ENCODE measurements at places on chromosomes 7 and 10.
A peak's percentile ranks its signal among the peaks of the same experiment; 100 is the strongest.

GRCh38 chr7:1531979-1532455, 1.5 kb downstream of the MAFK start:
- DNase-seq: no peak

DNA sequence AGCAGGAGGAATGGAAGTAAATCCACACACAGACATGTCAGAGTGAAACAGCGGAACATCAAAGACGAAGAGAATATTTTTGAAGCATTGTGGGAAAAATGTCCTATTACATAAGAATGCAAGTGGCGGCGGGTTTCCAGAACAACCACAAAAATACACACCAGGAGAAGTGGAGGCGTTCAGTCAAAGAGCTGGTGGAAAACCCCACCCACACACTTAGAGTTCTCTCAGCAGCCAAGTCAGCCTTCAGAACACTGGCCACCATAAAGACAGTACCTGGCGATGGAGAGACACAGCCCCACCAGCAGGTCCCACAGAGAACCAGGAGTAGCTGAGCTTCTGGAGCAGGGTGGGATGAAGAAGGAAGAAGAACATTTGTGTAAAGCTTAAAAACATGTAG, 23.7 kb downstream of the NKX6-2 start:
- DNase-seq: no peak

- no peak for DNase-seq
Measured at GRCh38 chr7:48113275-48113674, 24.2 kb downstream of the UPP1 start.

GRCh38 chr7:127901895-127902703, 129.1 kb downstream of the LRRC4 start:
- DNase-seq: no peak

- no peak for DNase-seq
Measured at GRCh38 chr7:107957436-107957835, 45.5 kb downstream of the LAMB1 start.

GRCh38 chr7:14836571-14837189, 65.9 kb downstream of the DGKB start:
- peak; percentile 62 for DNase-seq

GRCh38 chr10:27030060-27030459, 70.2 kb downstream of the ANKRD26 start:
- DNase-seq: no peak

- DNase-seq: no peak
Measured at GRCh38 chr7:74467876-74468275, 14.2 kb downstream of the GTF2IRD1 start.

- no peak for DNase-seq
Measured at GRCh38 chr7:72706521-72706920, 121.5 kb downstream of the TYW1B start.

DNA sequence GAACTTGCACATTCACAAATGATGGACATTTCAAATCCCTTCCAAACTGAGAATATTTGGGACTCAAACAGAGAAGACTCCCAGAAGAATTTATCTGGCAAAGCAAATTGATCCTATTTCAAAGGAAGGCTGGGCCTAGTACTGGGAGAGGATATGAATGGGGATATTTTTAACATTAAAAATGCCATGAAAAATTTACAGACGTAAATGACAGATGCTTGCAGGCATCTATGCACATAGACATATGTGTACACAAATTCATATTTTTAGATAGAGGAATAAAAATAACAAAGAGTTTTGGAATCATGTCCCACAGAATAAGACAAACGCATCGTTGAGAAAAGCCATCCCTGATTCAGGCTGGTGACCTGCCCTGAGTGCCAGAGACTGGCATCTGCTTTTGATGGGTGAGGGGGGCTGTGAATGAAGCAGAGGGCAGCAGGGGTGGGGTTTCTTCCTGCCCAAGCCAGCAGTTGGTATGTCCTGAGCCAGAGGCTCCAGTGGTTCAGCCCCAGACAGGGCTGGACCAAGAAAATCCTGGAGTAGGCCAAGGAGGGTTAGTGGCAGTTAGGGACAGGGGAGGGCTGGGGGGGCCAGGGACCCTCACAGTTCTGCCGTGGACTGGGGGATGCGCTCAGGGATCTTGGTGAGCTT, 138.5 kb downstream of the SLIT1 start:
- DNase-seq: no peak

DNA sequence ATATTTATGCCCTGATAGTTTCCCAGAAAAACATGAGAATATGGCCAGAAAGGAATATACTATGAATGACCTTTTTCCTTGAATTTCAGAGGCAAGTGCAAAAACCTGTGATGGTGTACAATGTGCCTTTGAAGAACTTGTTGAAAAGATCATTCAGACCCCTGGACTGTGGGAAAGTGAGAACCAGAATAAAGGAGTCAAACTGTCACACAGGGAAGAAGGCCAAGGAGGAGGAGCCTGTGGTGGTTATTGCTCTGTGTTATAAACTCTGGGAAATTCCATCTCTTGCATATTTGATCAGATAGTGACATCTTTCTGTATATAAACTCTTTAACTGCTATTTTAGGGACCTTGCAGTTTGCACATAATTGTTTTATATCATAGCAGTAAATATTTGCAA, 33.7 kb downstream of the RAB18 start:
- no peak for DNase-seq

DNA sequence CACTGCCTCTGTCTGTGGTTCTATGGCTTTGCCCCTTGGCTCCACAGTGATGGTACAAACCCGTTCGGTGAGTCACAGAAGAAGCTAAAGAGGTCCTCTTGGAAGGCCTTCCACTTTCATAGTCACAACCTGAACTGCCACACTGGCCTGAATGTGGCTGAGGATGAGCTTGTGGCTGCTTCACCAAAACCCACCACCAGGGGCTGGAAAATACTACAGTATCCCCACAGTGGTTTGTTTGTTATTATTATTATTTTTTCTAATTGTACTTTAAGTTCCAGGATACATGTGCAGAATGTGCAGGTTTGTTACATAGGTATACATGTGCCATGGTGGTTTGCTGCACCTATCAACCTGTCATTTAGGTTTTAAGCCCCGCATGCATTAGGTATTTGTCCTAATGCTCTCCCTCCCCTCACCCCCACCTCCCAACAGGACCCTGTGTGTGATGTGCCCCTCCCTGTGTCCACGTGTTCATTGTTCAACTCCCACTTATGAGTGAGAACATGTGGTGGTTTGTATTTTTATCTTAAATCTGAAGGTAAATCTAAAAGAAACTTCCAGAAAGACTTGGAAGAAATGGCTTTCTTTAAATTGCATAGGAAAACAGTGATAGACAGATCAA, 160.8 kb upstream of the NPSR1 start:
- peak; percentile 42 for DNase-seq

GRCh38 chr10:131892806-131893675, 7.8 kb upstream of the PPP2R2D start:
- no peak for DNase-seq

- no peak for DNase-seq
Measured at GRCh38 chr10:11357439-11357838, 254.0 kb downstream of the USP6NL start.

DNA sequence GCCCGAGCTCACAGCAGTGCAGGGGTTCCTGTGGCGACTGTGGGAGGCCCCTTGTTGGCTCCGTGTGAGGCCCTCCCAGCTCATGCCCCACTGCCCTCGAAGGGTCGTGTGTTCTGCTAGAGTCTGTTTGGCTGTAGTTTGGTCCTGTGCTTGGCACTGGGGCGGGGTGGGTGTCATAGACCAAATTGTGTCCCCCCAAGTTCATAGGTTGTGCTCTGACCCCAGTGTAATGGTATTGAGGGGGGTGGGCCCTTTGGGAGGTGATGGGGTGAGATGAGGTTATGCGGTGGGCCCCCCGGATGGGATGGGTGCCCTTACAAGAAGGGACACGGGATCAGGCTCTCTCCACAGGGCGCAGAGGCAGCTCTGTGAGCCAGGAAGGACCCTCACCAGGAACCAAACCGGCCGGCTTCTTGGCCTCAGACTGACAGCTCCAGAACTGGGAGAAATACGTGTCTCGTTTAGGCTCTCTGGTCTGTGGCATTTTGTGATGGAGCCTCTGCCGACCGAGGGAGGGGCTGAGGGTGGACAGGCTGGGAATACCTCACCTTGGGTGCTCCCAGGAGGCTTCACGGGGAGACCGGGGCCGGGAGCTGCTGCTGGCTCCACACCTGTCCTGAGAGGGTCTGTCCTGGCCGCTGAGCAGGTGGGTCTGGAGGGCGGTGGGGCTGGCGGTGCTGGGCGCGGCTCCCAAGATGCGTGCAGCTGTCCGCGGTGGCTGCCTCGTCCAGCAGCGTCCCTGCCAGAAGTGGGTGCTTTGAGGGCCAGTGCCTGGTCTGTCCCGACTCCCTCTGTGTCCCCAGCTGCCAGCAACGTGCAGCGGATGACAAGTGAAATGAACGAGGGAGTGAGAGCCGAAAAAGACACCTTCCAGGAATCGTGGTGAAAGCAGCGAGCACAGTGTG, 89.4 kb downstream of the INPP5A start:
- no peak for DNase-seq

GRCh38 chr10:43700306-43700705, 51.6 kb upstream of the ZNF32 start:
- no peak for DNase-seq

DNA sequence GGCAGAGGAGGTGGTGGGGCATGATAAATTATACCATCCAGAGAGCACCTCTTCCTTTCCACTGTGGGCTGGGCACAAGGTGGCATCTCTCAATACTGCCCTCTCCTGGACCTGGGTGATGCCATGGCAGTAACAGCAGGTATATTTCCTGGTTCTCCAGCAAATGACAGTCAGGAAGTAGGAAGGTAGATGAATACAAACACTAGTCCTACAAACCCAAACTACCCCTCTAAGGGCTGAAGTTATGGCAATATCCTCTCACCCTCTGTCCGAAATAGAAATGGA, 1004.9 kb downstream of the KCNMA1 start:
- DNase-seq: peak; percentile 58

- no peak for DNase-seq
Measured at GRCh38 chr10:24174014-24174413, 34.9 kb upstream of the KIAA1217 start.

- DNase-seq: no peak
Measured at GRCh38 chr10:94626476-94626875, 57.1 kb upstream of the CYP2C18 start.

DNA sequence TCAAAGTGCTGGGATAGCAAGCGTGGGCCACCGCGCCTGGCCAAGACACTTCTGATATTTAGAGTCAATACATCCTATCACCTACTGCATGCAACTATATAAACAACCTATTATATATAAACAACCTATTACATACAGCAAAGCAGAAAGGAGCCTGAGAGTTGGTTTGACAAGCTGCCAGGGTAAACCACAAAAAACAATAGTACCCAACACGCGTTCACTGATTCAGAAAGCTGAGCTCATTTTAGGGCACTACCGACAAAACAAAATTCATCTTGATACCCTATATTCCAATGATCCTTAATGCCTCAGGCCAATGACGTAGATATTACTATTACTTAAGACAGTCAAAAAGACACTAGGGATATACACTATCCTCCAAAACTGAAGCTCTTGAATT, 16.2 kb downstream of the MALSU1 start:
- DNase-seq: no peak

GRCh38 chr10:86335831-86336230, 30.8 kb downstream of the GRID1 start:
- DNase-seq: no peak

GRCh38 chr7:39054731-39055130, 77.0 kb downstream of the POU6F2 start:
- no peak for DNase-seq

- DNase-seq: no peak
Measured at GRCh38 chr7:4840079-4840501, 21.7 kb downstream of the PAPOLB start.

GRCh38 chr10:74330646-74331045, 179.6 kb downstream of the ADK start:
- no peak for DNase-seq

DNA sequence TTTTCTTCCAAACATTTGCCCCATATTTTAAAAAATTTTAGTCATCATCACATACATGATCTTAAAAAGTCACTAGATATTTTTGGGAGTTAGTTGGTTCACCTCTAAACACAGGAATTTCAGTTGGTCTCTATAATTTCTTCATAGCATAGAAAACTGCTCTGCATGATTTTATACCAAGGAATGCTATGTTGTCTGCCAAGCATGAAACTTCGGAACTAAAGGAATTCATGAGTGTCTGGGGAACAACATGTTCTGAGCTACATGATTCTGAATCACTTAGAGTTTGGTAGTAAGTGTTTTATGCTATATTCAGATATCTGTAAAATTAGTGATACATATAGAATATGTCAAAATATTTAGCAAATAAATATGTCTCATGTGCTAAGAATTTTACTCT, 957.8 kb downstream of the GATA3 start:
- no peak for DNase-seq

GRCh38 chr10:2278363-2278762, 541.0 kb upstream of the ADARB2 start:
- DNase-seq: no peak

DNA sequence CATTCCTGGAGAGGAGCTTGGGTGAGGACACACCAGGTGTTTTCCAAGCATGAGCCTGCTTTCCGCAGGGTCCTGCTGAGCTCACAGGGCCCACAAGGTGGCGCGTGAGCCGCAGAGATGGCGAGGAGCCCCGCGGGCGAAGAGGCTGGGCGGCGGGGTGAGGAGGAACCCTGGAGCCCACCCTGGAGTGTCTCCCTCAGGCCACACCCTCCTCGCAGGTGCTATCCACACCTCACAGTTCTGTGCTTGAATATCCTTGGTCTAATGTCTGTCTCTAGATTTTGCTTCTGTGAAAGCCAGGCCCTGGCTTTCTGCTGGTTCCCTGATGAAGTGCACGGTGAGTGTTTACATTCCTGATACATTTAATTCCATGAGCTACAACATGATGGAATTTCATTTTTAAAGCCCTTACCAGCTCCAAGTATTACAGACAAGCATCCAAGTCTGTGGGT, 433.6 kb downstream of the ACTR3B start:
- DNase-seq: peak; percentile 70

- no peak for DNase-seq
Measured at GRCh38 chr10:27413831-27414348, 90.2 kb upstream of the RAB18 start.

DNA sequence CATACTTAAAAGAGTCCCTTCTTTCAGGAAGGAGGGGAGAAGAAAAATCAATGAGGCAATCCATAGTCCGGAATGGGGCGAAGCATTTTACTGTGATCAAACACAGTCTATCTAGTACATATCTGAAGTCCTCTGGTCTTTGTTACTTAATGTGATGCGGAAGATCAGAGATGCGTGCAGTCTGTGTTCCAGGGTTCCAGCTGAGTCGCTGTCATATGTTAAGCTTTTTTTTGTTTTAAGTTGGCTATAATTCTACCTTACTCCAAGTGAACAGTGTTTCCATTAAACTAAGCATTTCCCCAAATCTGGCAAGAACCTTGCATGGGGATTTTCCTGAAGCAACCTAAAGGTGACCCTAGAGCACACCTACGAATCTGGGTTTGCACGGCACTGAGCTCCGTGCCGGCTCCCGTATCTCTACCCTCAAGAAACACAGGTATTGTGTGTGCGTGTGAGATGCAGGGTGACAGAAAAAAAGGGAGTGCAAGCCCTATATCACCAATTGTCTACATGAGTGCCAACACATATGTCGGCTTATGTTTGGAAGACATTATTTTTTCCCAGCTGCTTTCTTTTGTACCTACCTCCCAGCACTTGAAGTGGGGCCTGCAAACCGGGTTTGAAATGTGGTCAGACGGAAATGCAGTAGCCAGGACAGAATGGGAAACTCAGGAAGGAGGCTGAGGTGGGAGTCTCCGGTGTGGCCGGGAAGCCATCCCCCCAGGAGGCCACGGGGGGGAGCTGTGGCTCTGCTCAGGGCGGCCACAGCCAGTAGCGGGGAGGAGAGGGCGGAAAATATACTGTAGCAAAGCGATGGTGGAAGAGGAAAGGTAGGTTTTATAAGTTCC, 435.8 kb upstream of the MGMT start:
- DNase-seq: peak; percentile 85

- DNase-seq: no peak
Measured at GRCh38 chr7:47326220-47326619, 255.7 kb downstream of the TNS3 start.

Data from iPS-NIHi11 (cell line).